Left renal pelvis (tissue), 4 donors: ENCODE measurements at places on chromosomes 7 and 10. TPM values are rescaled to one million over a fixed set of nuclear protein-coding genes. Genes with fewer than 3 reads are reported as not detected.

- no peak for DNase-seq
These were observed 19.0 kb upstream of the PPIF start for GRCh38 chr10:79328147-79328701.

- DNase-seq: no peak
These were observed 7.3 kb downstream of the C7orf57 start for GRCh38 chr7:48042636-48043035.

DNA sequence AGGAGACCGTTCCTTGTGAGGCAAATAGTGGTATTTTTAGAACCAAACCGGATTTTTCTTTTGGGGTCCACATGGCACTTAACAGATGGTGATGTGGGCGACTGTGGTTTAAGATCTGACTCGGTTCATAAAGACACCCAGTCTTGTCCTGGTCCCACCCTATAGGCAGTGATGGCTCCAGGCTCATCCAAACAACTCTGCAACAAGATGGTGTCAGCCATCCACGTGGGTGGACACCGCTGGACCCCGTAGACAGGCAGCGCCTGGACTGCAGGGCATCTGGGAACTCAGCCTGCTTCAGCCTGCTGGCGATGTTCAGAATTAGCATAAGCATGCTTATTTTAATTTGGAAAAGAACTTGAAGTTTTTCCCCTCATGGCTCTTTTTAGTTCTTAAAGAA, 258.4 kb upstream of the FZD1 start:
- DNase-seq: no peak

- no peak for DNase-seq
These were observed 34.8 kb downstream of the CFAP43 start for GRCh38 chr10:104197364-104197763.

GRCh38 chr10:75826846-75827245, 395.4 kb downstream of the LRMDA start:
- no peak for DNase-seq

GRCh38 chr10:119029613-119030420, at the start of gene NANOS1:
TSS of gene NANOS1 (plus strand) at chr10:119029714. CDS start at chr10:119029802, 88 bp downstream.
- DNase-seq: no peak

DNA sequence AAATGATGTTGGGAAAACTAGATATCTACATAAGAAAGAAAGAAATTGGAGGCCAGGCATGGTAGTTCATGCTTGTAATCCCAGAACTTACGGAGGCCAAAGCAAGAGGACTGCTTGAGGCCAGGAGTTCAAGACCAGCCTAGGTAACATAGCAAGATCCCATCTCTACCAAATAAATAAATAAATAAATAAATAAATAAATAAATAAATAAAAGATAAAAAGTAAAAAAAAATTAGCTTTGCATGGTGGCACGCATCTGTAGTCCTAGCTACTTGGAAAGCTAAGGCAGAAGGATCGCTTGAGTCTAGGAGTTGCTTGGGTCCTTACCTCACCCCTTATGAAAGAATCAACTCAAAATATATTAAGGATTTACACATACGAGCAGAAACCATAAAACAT, 193.5 kb upstream of the NOBOX start:
- no peak for DNase-seq

Gene FGL2
- polyA plus RNA-seq: 53.3 TPM

Gene ACHE
- polyA plus RNA-seq: 4.3 TPM

Gene MSRB2
- 44.8 TPM for polyA plus RNA-seq

- no peak for DNase-seq
These were observed 13.2 kb downstream of the PCLO start for GRCh38 chr7:83149466-83149865.
